ENCODE measurements at places on chromosomes 3 and 15. TPM values are rescaled to one million over a fixed set of nuclear protein-coding genes. Genes with fewer than 3 reads are reported as not detected.
A peak's percentile ranks its signal among the peaks of the same experiment; 100 is the strongest.

- no peak for DNase-seq
Measured at GRCh38 chr3:134623615-134624245, 27.1 kb downstream of the KY start.

GRCh38 chr3:58062472-58062871 lies 54.2 kb downstream of the FLNB start:
- DNase-seq = no peak

- no peak for DNase-seq
Measured at GRCh38 chr15:73575636-73576247, 57.4 kb downstream of the NPTN start.

DNA sequence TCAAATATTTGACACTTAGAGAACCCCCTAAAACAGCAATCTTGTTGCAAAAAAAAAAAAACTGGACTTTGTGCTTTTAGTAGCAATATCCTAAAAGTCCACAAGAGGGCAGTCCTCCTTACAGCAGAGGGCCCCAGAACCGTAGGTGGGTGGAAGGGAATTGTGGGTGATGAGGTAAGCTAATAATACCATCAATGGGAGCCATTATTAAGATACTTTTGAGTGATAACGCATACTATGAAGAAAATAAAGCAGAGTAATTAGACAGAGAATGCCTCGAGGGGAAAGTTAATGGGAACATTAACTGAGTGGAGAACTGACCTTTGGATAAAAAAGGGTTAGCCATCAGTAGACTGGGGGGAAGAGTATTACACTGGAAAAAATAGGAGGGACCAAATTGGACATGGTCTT lies 229.9 kb downstream of the THRB start:
- no peak for DNase-seq

DNA sequence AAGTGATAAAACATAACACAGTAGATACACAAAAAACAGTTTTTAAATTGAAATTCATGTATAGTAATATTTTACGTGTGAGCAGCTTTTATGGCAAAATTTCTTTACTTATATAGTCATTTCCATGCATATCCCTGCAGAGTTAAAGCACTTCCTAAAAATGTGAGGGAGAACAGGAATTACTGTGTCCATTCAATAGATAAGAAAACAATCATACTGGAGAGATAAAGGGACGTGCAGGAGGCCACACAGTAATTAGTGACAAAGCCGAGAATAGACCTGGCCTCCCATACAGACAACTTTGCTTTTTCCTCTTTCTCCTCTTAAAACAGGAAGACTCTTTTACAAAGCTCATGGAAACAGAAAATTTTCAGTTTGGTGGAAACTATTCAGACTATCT lies 247.5 kb downstream of the CDIN1 start:
- no peak for DNase-seq

Gene LOXL1
- 110 TPM for total RNA-seq

GRCh38 chr3:22615790-22616189 lies 587.3 kb upstream of the UBE2E2 start:
- DNase-seq = no peak

Gene KIF15
- total RNA-seq = 0.19 TPM

Gene KBTBD12
- total RNA-seq = 2.1 TPM

DNA sequence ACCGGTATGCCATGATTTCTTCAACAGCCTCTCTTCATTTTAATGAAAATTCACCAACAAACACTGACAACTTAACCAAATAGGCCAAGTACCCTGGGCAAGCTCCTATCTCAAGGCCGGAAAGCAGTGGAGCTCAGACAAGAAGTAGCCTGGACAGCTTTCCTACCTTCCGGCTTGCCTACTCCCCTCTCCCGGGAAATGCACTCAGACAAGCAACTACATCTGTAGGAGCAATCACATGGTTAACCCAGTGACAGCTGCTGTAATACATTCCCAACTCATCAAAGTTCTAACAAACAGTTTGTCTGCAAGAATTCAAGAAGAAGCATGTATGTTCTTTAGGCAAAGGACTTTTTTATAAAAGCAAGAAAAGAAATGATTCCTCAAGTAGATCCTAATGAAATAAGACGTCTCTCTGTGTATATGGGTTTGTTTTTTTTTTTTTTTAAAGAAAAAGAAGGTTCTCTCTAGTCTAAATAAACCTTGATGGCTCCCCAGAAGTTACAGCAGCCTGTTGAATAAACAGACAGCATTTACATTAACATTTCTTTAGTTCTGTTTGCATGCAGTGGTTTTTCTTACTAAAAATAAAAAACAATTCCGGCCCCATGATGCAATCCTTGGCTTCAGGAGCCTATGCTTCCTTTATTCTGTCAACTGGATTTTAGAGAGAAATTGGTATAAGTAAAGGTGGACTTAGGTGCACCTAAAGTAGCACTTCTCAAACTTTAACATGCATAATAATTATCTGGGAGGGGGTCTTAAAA lies 278.7 kb downstream of the NEK10 start:
- no peak for DNase-seq

GRCh38 chr3:116445990-116446389 lies 703 bp upstream of the LSAMP start:
- no peak for DNase-seq

Gene MORC1
- not detected for total RNA-seq

Gene ACKR4
- 5.8 TPM for total RNA-seq

DNA sequence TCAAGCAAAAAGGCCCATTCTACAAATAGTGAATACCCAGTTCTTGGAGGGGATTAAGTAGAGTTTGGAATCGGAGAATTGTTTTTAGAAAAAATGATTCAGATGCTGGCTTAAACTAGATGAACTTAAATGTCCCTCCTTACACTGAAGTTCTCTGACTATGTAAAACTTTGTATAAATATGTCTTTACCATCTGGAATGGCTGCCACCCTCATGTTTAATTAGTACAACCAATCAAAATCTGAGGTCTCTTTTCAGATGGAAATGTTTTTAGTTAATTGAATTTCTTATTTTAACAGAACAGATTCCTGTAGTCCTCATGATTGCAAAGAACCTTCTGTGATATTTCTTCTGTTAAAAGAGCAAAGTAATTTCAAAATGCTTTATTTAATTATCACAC lies 94.8 kb downstream of the CADM2 start:
- DNase-seq = no peak

GRCh38 chr15:97981758-97982157 lies 21.3 kb downstream of the ARRDC4 start:
- DNase-seq = no peak

DNA sequence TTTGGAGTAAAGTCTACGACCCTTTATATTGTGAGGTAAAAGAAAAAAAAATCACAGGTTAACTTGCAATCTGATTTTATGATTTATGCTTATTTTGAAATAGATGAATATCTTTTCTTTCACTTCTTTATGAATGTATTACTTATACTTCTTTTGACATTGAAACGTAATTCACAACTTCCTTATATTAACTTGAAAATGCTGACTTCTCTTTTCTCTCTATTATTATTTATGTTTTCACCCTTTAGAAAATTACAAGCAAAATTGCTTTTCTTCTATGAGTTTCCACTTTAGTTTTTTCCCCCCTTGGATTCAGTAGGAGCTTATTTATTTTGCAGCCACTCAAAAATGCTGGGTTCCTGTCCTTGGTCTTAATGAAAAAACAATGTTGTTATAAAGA lies 25.4 kb downstream of the ACP3 start:
- DNase-seq = no peak

DNA sequence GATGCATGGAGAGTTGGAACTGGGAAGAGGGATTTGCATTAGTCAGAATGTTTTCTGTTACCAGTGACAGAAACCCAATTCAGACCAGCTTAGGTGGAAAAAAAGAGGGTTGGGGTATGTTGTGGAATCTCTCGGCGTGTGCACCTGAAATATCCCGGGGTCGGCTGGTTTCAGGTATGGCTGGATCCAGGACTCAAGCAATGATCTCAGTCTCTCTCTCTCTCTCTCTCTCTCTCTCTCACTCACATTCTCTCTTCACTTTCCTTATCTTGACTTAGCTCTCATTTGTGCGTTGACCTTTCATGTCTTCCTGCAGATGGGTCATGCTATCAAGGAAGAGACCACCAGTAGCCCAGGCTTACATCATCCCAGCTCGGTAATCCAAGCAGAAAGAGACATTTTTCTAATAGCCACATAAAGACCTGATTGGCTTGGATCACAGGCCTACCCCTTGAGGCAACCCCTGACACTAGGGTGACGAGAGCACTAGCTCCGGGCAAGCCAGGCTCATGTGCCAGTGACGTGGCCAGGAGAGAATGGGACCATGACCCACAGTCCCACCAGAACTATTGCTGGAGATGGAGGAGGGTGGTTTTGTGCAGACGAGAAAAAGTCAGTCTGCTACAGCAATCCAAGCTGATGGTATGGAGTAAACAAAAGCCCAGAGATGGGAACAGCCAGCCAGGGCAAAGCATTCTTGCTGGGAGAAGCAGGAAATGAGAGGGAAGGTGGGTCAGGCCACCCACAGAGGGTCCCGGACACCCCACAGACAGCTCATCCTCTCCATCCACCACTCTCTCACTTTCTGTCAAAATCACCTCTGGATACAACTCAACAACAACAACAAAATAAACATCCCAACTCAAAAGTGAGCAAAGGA lies 91.7 kb downstream of the CHSY1 start:
- DNase-seq = no peak

Gene SERINC4
- not detected for total RNA-seq

GRCh38 chr3:87088993-87089841 lies 98.3 kb upstream of the VGLL3 start:
- peak; percentile 90 for DNase-seq

- no peak for DNase-seq
Measured at GRCh38 chr15:62426387-62426956, 261.4 kb upstream of the C2CD4B start.

Gene PLCL2
- total RNA-seq = 11.9 TPM

Gene EXD1
- not detected for total RNA-seq

GRCh38 chr15:85443593-85444087 lies 63.2 kb downstream of the AKAP13 start:
- no peak for DNase-seq

GRCh38 chr3:142134799-142135325 lies 14.5 kb downstream of the TFDP2 start:
- DNase-seq = no peak

- no peak for DNase-seq
Measured at GRCh38 chr15:36156879-36157427, 422.5 kb upstream of the CDIN1 start.

DNA sequence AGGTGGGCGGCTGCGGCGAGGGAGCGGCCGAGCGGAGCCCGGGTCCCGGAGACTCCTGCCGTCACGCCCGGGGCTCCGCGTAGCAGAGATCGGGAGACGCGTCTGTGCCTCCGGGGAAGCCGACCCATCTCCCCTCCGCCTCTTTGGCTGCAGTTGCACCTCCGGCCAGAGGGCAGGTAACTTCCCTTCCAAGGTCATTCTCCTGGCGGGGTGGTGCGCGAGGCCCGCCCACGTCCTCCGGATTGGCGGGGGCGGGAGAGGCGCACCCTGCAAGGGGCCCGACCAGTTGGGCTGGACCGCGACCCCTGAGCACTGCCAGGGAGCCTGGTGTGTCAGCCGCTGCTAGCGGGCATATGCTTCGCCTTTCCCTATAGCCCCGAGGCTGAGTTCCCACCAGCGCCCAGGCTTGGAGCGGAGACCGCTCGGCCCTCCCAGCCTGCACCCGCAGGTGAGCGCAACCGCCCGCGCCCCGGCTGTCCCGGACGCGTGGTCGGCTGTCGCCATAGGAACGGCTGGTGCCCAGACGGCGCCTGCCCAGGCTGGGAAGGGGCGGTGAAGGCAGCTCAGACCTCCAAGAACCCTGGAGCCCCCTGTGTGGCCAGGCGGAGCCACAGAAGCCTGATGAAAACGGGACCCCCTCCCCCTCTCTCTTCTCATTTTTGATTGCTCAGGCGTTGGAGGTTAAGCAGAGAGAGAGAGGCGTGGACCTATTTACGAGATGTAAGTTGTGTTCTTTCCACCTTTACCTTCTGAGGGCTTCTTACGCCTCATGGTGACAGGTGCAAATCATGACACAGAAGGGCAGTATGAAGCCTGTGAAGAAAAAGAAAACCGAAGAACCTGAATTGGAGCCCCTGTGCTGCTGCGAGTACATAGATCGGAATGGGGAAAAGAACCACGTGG lies 453 bp downstream of the ZDHHC23 start:
- no peak for DNase-seq

Gene NLGN1
- total RNA-seq = 11.5 TPM

Gene ZPLD1
- 1.5 TPM for total RNA-seq

GRCh38 chr3:50258029-50258680 lies 10.8 kb upstream of the SEMA3B start:
- peak; percentile 79 for DNase-seq

- peak; percentile 97 for DNase-seq
Measured at GRCh38 chr3:123660900-123661299, 76.0 kb upstream of the HACD2 start.

- DNase-seq = no peak
Measured at GRCh38 chr3:188353426-188353825, 199.5 kb downstream of the LPP start.

Data from posterior vena cava (tissue), 2 donors.